IMR-90 (cell line): ENCODE measurements at places on chromosomes 1 and 21. TPM values are rescaled to one million over a fixed set of nuclear protein-coding genes. Genes with fewer than 3 reads are reported as not detected.
A peak's percentile ranks its signal among the peaks of the same experiment; 100 is the strongest.

Gene HUNK
- total RNA-seq, result 1.1 and 2.0 TPM in 2 replicates

Gene ZSWIM5
- total RNA-seq, result under 0.01 TPM in 2 replicates

Gene EXO1
- 12.9 and 18.9 TPM in 2 replicates for total RNA-seq

Gene IL20
- total RNA-seq, result not detected in 2 replicates

Gene CXADR
- total RNA-seq, result 0.83 and 1.1 TPM in 2 replicates

Gene EDARADD
- not detected in 2 replicates for total RNA-seq

- DNase-seq, result no peak
Observed at GRCh38 chr1:153368495-153368894, 6.9 kb downstream of the S100A12 start.

- DNase-seq, result peak; percentile 36
Observed at GRCh38 chr1:211813590-211813989, 17.0 kb downstream of the LPGAT1 start.

GRCh38 chr1:72462186-72462905 is 180.0 kb upstream of the NEGR1 start:
- DNase-seq, result no peak

- DNase-seq, result no peak
Observed at GRCh38 chr1:82464362-82465001, 663.7 kb downstream of the ADGRL2 start.

GRCh38 chr1:232249339-232249738 is 380.6 kb downstream of the SIPA1L2 start:
- no peak for DNase-seq

DNA sequence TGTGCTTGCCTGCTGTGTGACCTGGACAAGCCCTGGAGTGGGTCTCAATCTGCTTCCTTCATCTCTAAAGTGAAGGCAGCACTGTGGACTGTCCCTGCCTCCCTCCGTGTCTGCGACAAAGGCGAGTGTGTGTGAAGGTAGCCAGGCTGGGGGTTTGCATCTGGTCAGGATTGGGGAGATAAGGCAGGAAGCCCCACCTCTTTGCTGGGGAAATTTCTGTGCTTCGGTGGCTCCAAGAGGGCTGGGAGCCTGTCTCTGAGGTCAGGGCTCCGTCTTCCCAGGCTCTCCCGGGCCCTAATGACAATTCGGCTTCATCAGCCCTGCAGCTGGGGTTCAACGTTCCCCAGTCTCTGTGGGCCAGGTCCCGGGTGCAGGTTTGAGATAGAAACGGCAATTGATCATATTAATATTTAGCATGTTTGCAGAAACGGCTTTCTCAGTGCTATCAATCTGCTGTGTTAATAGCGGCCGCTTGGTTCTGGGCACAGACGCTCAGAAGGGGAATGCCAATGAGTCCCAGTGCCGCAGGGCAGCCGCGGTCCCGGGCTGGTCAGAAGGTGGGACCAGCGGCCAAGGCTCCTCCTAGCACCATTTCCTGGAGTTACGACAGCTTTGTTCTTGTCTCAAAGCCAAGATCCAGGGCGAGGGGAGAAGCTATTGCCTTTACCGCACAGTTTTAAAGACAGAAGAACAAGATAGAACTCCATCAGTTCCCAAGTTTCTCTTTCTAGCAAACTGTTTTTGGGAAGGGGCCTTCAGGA is 105.7 kb downstream of the PRDM16 start:
- DNase-seq, result no peak

DNA sequence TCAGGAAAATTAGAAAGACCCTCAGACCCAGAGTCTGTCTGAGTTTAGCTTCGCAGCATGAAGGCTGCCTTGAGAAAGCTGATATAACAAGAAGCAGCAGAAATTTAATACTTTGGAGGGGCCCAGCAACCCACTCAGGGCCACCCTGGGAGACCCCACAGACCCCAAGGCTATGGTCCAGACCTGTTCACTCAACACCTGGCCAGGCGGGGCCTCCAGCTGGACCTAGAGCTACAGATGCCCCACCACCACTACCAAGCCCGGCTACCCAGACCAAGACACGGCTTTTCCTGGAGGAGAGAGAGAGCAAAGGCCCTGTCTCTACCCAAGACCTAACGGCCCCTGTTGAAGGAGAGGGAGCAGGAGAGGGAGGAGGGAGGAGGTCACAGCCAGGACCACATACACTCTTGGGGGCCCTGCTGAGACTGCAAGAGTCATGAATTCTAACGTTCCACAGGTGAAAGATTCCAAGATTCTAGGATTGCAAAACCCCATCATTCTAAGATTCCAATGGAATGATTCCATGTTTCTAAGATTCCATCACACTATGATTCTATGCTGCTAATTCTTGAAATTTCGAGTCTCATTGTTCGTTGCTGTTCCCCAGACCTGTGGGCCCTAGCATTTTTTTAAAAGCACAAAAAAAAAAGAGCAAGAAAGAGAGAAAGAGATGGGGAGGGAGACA is 53.2 kb downstream of the LACTBL1 start:
- peak; percentile 26 for DNase-seq

DNA sequence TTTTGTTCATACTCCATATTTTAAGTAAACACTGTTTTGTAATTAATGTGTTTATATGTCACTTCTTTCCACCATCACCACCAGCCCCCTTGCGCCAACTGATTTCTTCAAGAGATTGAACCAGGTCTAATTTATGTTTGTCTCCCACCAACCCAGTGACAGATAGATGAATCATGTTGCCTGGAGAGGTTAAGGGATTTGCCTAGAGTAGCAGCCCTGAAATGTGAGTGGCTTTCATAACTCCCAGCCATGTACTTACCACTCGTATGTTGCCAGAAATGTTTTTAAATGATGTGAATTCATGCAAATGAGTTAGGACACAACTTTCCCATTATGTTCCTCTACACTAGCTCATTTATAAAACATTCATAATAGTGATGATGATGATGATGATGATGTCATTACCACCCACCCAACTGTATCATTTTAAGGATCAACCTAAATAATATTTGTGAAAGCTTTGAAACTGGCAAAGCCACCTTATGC is 86.9 kb downstream of the LRRC8D start:
- peak; percentile 82 for DNase-seq

GRCh38 chr21:46570119-46570518 is 34.8 kb downstream of the S100B start:
- DNase-seq, result no peak
